Activated T-cell treated with anti-CD3 and anti-CD28 coated beads, Interleukin-2, amount 50 U/mL, for 4 hours (primary cell): ENCODE measurements at places on chromosomes 7 and 10. TPM values are rescaled to one million over a fixed set of nuclear protein-coding genes. Genes with fewer than 3 reads are reported as not detected.

Gene ZNF117
- total RNA-seq, result 1.8 TPM

Gene CHAT
- total RNA-seq, result not detected

Gene JAKMIP3
- 0.08 TPM for total RNA-seq

Gene PAPOLB
- total RNA-seq, result 0.05 TPM

Gene SPDYE5
- total RNA-seq, result not detected

Gene THNSL1
- total RNA-seq, result 4.0 TPM

Gene OPN4
- total RNA-seq, result not detected

Gene PRTFDC1
- 0.16 TPM for total RNA-seq

Gene DUSP5
- 33.5 TPM for total RNA-seq

Gene EVX1
- total RNA-seq, result not detected

Gene OPN1SW
- not detected for total RNA-seq

Gene FAM171A1
- 3.7 TPM for total RNA-seq

Gene ZNF804B
- not detected for total RNA-seq

Gene PIP
- not detected for total RNA-seq

Gene DPP6
- total RNA-seq, result not detected

Gene FRMD4A
- 0.46 TPM for total RNA-seq

Gene ZNF425
- 0.61 TPM for total RNA-seq

Gene PRXL2A
- 6.1 TPM for total RNA-seq

Gene PKD2L1
- total RNA-seq, result not detected

Gene CLDN4
- 0.32 TPM for total RNA-seq

Gene RPEL1
- total RNA-seq, result not detected

Gene NAT16
- not detected for total RNA-seq

Gene EGR2
- total RNA-seq, result 83.3 TPM

Gene C10orf105
- total RNA-seq, result 0.05 TPM

Gene MEOX2
- total RNA-seq, result not detected

Gene WASHC2C
- total RNA-seq, result 24.9 TPM

Gene WDR91
- total RNA-seq, result 17.9 TPM

Gene COL26A1
- total RNA-seq, result not detected

Gene GPR15LG
- total RNA-seq, result not detected

Gene CALML3
- not detected for total RNA-seq

Gene EPHB6
- total RNA-seq, result 6.7 TPM

Gene CCDC7
- 8.8 TPM for total RNA-seq

Gene THSD7A
- not detected for total RNA-seq

Gene SFXN2
- 29.0 TPM for total RNA-seq

Gene CYP2C19
- total RNA-seq, result not detected

Gene NEUROD6
- total RNA-seq, result not detected

Gene ACTL6B
- total RNA-seq, result not detected

Gene PARG
- 29.7 TPM for total RNA-seq

Gene KCNH2
- total RNA-seq, result 0.66 TPM

Gene CTAGE15
- not detected for total RNA-seq

Gene DDC
- total RNA-seq, result not detected

Gene MRLN
- total RNA-seq, result not detected

Gene PON2
- 3.0 TPM for total RNA-seq

Gene TAS2R60
- total RNA-seq, result not detected

Gene CPN1
- total RNA-seq, result not detected

Gene SPDYE2
- not detected for total RNA-seq

Gene PPIF
- 232 TPM for total RNA-seq

Gene VAX1
- total RNA-seq, result not detected

Gene UTF1
- not detected for total RNA-seq

Gene NKX2-3
- not detected for total RNA-seq

Gene NEUROG3
- total RNA-seq, result not detected

Gene KAZALD1
- not detected for total RNA-seq

Gene SPDYE16
- total RNA-seq, result not detected

Gene OLAH
- total RNA-seq, result not detected

Gene CEP55
- 8.2 TPM for total RNA-seq
